CD8-positive, alpha-beta memory T cell (primary cell): ENCODE measurements at places on chromosomes 11 and 22. TPM values are rescaled to one million over a fixed set of nuclear protein-coding genes. Genes with fewer than 3 reads are reported as not detected.

PIM3 gene
- total RNA-seq, result 227 TPM

LARGE1 gene
- 0.18 TPM for total RNA-seq

RASL10A gene
- total RNA-seq, result not detected

TBX10 gene
- total RNA-seq, result not detected

NLRP14 gene
- total RNA-seq, result not detected

TMEM86A gene
- total RNA-seq, result 1.0 TPM

GCAT gene
- 10.0 TPM for total RNA-seq

HEPN1 gene
- total RNA-seq, result not detected

RTN4RL2 gene
- 0.27 TPM for total RNA-seq

OR8B12 gene
- total RNA-seq, result not detected

CNGA4 gene
- 0.15 TPM for total RNA-seq

MRGPRX4 gene
- not detected for total RNA-seq

LMO1 gene
- not detected for total RNA-seq

PGA5 gene
- not detected for total RNA-seq

C11orf97 gene
- total RNA-seq, result not detected

TMEM179B gene
- 49.2 TPM for total RNA-seq

SCGB1D2 gene
- total RNA-seq, result not detected

OR52E5 gene
- not detected for total RNA-seq

CELSR1 gene
- total RNA-seq, result 0.33 TPM

P2RY6 gene
- total RNA-seq, result 0.24 TPM

SPDYC gene
- total RNA-seq, result not detected

TPCN2 gene
- 12.3 TPM for total RNA-seq

KRTAP5-7 gene
- total RNA-seq, result not detected

ALDH3B1 gene
- 0.20 TPM for total RNA-seq

CHST1 gene
- total RNA-seq, result 0.94 TPM

FDXACB1 gene
- total RNA-seq, result 12.7 TPM

NRXN2 gene
- total RNA-seq, result 0.55 TPM

DAGLA gene
- total RNA-seq, result 0.11 TPM

OR4D5 gene
- total RNA-seq, result not detected

SAMM50 gene
- 58.8 TPM for total RNA-seq

CARNS1 gene
- 2.0 TPM for total RNA-seq

DYNC2H1 gene
- 2.9 TPM for total RNA-seq

GAS2L1 gene
- 0.71 TPM for total RNA-seq

TYR gene
- total RNA-seq, result not detected

CYTH4 gene
- total RNA-seq, result 23.1 TPM

GLB1L3 gene
- total RNA-seq, result 2.3 TPM

HOATZ gene
- total RNA-seq, result not detected

MIAT gene
- total RNA-seq, result 57.5 TPM

GNAZ gene
- total RNA-seq, result 2.0 TPM

MS4A6E gene
- not detected for total RNA-seq

FOLH1 gene
- not detected for total RNA-seq

LRP4 gene
- total RNA-seq, result 0.27 TPM

SSTR3 gene
- total RNA-seq, result 0.62 TPM

PARVA gene
- total RNA-seq, result 0.18 TPM

RIBC2 gene
- 10.4 TPM for total RNA-seq

TSGA10IP gene
- total RNA-seq, result not detected

B4GALNT4 gene
- 0.47 TPM for total RNA-seq

LYVE1 gene
- total RNA-seq, result not detected

KLHDC7B gene
- 5.1 TPM for total RNA-seq

GAB4 gene
- not detected for total RNA-seq

FREY1 gene
- 2.0 TPM for total RNA-seq
